GDM1 (cell line): ENCODE measurements at places on chromosomes 13 and 19.

GRCh38 chr13:111216166-111216960, 101.3 kb downstream of the ARHGEF7 start:
- peak; percentile 23 for DNase-seq

GRCh38 chr13:50631041-50631440, 212.5 kb downstream of the DLEU7 start:
- DNase-seq = no peak

DNA sequence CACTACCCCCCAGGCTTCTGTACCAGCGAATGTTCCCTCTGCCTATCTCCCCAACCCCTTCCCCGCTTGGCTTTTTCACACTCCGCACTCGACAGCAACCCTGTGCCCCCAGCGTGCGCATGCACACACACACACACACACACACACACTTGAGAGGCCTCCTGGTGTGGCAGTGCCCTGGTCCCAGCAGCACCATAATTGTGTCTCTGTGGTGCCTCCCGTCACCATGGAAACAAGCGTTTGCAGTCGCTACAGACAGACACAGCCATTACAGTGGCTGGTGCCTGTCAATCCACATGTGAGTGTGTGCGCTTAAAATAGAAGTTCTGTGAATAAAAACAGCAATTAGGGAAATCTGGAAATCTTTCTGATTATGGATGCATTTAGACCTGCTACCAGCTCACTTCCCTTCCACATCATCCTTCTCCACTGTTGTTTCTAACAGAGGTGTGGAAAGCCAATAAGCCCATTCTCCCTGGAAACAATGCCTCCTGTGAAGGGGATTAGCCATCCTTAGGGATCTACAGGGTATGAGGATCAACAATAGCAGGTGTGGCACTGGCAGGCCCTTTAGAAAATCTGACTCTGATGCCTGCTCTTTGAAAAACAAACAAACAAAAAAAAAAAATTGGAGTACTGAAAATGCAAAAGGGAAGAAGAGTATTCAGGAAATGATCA, 146.3 kb downstream of the DCLK1 start:
- DNase-seq = no peak

DNA sequence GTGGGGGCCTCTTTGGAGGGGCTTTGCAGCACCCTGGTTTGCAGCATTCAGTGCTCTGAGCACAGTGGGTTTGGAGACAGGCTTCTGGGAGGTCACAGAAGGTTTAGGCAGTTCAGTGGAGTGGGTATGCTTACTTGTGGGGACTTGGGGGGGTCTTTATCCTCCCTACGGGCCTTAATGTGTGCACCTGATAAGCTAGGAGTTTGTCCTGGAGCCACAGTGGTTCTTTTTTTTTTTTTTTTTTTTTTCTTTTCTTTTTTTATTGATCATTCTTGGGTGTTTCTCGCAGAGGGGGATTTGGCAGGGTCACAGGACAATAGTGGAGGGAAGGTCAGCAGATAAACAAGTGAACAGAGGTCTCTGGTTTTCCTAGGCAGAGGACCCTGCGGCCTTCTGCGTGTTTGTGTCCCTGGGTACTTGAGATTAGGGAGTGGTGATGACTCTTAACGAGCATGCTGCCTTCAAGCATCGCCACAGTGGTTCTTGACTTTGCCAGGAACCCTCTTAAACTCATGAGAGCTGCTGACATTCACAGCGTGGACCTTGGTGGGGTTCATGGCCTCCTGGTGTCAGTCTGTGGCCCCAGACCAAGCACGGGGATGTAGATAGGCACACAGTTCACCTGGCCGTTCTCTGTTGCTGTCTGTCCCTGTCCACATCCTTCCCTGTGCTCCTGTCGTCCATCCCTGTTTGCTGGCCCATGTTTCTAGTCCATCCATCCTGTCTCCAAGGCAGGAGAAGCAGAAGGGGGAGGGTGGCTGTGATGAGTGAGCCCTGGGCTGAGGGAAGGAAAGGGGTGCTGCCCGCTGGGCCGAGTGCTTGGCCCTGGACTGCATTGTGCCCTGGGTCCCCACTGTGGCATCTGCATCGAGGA, 2.7 kb downstream of the EGLN2 start:
- no peak for DNase-seq

DNA sequence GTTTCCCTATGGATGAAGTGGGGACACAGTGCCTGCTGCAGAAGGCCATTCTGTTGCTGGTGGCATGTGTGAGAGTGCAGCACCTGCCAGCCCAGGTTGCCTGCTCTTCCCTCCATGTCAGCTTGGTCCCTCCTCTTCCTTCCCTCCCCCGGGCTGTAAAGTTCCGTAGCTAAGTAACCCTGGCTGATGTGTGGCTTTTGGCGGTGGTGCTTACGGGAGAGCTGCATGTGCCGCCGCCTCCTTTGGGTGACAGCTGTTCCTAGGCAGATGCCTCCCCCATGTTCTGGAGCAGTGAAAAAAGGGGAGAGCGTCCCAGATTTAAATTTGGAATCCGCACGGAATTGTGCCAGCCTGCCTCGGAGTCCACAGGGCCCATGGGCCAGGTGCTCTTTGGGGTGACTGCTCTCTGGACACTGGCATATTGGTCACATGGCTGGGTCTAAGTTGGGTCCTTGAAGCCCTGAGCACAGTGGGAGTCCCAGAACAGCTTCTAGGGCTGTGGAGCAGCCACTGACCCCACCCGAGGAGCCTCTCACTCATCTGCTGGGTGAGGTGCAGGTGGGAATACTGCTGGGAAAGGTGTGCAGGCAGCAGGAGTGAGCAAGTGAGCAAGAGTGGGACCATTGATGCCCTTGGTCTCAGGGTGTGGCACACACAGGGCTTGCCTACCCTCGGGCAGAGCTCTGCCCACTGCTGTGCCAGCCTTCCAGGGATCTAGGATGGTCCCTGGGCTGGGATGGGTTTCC, 33.1 kb upstream of the ZNF536 start:
- DNase-seq = no peak

DNA sequence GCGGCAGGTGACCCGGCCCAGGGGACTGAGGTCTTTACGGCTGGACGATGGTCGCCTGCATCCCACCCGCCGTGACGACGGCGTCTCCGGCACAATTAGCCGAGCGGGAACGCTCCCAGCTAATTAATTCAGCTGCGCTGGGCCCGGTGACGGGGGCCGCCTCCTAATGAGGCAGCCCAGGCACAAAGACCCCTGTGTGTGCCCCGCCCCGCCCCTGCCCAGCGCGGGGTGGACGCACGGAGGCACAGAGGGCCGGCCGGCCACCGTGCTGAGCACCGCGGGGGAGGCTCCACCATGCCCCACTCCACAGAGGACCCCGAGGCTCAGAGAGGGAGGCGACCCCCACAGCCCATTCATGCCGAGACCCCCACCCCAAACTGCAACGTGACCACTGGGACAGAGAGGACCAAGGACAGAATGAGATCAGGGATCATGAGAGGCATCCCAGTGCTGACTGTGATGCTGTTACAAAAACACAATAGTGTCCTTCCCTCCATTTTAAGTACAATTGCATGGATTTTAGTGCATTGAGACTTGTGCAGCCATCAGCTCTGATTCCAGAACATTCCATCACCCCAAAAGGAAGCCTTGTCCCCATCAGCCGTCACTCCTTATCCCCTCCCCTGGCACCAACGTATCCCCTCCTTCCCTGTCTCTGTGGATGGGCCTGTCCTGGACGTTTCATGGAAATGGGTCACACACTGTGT, 17.0 kb downstream of the EFNA2 start:
- DNase-seq = no peak

- DNase-seq = no peak
Observed at GRCh38 chr19:30130356-30131122, 188.5 kb downstream of the URI1 start.

DNA sequence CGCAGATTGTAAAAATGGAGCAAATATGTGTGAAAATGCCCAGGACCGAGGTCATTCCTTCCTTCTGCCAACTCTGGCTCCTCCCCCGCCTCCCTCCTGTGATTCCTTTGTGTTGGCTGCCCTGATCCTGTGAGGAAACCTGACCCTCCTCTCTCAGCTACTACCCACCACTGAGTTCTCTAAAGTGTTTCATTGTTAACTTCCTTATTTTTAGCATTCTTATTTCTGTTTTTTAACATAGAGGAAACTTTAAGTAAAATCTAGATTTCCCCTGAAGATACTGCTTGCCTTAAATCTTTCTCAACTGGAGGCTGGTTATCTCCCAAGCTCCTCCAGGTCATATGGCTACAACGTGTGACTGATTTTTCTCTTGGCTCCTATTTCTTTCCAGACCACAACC, 21.7 kb upstream of the FBXL3 start:
- peak; percentile 41 for DNase-seq

- no peak for DNase-seq
Observed at GRCh38 chr19:33133438-33134031, 1.6 kb downstream of the WDR88 start.

GRCh38 chr19:50324331-50324730, 4.8 kb downstream of the KCNC3 start:
- DNase-seq = no peak

DNA sequence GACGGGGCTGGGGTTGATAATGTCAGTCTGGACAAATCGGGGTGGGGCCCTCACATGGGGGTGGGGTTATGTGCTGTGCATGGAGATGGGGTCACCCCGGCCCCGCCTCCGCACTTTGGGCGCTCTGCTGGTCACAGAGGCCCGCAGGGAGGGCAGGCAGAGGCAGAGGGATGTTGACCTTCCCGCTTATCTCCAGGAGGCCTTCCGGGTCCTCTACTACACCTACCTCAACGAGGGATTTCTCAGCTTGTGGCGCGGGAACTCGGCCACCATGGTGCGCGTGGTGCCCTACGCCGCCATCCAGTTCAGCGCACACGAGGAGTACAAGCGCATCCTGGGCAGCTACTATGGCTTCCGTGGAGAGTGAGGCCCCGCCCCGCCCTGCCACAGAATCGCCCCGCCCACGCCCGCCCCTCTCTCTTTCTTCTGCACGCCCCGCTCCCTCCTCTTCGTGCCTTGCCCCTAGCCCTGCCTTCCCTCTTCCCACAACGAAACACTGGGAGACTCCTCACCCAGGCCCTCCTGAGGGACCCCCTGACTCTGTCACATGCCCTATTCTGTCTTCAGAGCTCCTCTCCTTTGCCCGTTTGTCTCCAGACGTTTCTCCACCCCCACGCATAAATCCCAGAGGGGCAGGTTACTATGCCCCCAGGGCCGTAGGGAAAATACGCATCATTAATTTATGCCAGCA, 32.8 kb downstream of the TMEM161A start:
- DNase-seq = no peak

DNA sequence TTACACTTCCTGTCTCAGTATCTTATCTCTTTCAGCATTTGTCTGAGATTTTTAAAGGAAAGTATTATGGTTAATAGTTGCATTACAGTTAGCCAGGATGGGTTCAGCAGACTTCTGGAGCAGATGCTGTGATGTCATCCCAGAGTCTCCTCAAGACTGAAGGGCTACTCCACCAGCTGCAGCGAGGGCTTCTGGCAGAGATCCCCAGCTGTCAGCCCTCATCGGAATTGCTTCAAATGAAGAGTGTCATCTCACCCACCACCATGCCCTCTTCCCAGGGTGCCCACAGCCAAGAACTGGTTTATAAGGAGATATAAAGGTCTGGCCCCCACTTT, 84.4 kb downstream of the FAM216B start:
- DNase-seq = no peak

DNA sequence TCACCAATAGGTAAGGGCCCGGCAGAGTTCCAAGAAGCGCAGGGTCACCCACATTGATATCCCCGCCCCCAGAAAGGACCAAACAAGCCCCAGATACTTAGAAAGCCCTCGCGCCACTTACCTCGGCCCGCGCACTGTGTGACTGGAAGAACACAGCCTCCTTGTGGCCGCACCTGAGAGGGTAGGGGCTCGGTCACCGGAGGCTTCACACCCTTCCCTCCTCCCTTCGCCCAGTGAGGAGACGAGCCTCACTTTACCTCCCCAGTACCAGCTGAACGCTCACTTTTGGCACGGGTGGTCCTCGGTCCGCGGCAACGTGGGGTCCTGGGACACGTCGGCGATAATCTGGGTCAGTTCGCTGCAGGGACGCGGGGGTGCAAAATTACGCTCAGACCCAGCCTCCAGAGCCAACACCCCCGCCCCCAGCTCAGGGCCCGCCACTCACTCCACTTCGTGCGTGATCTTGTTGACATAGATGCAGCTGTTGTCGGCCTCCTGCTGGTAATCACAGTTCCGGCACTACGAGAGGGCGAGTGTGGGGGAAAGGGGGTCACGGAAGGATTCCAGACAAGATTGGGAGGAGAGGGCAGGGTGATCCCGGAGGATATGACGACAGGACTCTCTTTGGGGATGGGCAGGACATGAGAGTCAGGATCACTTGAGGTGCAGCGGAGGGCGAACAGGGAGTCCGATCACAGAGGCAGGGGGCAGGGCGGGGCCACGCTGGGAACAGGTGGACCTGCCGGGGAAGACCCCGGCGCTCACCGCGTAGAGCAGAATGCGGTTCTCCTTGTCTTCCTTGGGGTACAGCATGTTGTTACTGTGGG, 568 bp downstream of the POLR2I start:
- DNase-seq = no peak

GRCh38 chr13:93603043-93603442, 376.4 kb downstream of the GPC6 start:
- DNase-seq = no peak

DNA sequence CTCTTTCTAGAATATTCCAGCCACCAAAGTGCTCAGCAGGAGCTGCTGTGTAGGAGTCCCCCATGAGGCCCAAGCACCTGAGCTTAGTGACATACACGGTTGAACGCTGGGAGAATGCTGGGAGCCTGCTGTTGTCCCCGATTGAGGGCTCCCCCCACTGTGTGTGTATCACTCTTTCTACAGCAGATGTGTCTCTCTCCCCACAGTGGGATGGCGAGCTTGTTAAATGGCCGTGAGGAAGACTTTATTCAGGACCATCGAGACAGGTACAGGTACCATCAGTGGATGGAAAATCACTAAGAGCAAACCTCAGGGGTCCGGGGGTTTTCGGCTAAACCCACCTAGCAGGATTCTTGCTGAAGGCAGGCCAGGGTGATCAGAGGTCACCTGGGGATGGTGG, 22.7 kb downstream of the EPN1 start:
- no peak for DNase-seq

- no peak for DNase-seq
Observed at GRCh38 chr13:110318920-110319319, 11.8 kb downstream of the COL4A2 start.

- DNase-seq = peak; percentile 67
Observed at GRCh38 chr19:41546386-41546789, 29.6 kb upstream of the CEACAM21 start.

GRCh38 chr13:106286811-106287210, 248.7 kb downstream of the EFNB2 start:
- DNase-seq = no peak

DNA sequence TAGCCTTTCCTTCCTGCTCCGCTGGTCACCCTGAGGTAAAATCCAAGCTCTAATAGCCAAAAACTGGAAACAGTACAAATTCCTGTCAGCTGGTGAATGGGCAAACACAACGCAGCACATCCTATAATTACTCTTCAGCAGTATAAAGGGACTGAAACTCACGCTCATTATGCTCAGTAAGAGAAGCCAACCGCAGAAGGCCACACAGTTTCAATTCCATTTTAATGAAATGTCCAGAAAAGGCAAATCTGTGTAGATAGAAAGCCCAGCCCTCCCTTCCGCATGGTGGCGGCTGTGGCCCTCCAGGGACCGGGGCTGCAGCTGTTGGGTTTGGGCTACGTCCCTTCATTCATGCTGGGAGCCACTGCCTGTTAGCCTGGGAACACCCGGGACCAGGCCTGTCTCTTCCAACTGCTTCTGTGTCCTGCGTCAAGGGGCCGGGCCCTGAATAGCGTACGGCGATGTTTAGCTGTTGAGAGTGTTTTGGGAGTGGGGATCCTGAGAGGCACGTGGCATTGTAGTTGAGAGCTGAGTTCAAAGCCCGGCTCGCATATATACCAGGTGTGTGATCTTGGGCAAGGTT, 23.5 kb downstream of the NKPD1 start:
- DNase-seq = no peak
